Stimulated activated CD8-positive, alpha-beta memory T cell treated with anti-CD3 and anti-CD28 coated beads, Interleukin-4, amount 100 ng/mL, for 24 hours (primary cell): ENCODE measurements at places on chromosomes 2 and 18.

DNA sequence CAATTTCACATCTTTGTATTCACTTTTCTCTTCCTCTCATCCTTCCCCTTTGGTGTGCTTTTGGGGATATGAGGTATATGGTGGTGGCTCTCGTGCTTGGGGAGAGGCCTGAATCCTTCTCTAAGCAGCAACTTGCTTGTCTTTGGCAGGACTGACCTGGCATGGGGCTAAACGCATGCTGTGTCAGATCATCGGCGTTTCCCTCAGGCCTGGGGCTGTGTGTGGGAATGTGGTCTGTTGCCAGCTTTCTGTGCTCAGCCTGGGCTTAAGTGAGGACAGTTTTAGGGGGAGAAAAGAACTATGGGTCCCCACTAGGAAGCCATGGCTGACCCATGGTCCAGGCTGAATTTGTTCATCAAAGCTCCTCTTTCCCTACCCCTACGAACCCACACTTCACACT is 60.7 kb downstream of the TET3 start:
- DNase-seq: no peak

GRCh38 chr2:26577442-26578112 is 63.6 kb downstream of the CIB4 start:
- DNase-seq: peak; percentile 50

- no peak for DNase-seq
Observed at GRCh38 chr2:69755862-69756467, 14.0 kb downstream of the ANXA4 start.

DNA sequence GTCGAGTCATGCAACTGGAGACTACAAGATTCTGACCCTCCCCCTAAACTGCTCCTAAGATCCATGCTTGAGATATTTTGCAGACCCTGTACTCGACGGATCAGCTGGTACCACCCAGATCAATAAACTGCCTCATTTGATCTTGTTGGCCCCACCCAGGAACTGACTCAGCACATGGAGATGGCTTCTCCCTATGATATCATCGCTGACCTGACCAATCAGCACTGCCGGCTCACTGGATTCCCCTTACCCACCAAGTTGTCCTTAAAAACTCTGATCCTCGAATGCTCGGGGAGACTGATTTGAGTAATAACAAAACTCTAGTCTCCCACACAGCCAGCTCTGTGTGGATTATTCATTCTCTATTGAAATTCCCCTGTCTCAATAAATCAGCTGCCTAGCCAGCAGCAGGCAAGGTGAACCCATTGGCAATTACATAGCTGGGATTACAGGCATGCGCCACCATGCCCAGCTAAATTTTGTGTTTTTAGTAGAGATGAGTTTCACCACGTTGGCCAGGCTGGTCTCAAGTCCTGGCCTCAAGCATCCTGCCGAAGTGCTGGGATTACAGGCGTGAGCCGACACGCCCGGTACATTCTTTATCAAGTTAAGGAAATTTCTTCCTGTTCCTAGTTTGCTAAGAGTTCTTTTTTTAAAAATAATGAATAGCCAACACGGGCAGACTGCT is 43.6 kb downstream of the VPS54 start:
- DNase-seq: no peak

DNA sequence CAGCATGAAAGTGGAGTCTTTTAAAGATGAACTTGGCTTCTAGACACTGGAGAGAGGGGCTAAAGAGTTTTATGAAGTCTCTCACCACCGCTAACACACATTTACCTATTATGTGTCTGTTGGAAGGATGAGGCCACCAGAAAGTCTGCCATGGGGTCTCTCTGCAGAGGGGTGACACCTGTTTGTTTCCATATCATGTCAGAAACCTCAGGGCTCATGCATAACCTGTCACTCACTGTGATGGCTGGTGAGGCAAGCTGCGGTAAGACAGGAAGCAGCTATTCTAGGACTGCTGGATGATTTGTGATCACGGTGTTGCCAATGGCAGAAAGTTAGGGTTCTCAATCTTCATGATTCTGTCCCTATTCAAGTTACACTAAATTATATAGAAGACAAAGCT is 60.8 kb upstream of the DNMT3A start:
- DNase-seq: no peak

DNA sequence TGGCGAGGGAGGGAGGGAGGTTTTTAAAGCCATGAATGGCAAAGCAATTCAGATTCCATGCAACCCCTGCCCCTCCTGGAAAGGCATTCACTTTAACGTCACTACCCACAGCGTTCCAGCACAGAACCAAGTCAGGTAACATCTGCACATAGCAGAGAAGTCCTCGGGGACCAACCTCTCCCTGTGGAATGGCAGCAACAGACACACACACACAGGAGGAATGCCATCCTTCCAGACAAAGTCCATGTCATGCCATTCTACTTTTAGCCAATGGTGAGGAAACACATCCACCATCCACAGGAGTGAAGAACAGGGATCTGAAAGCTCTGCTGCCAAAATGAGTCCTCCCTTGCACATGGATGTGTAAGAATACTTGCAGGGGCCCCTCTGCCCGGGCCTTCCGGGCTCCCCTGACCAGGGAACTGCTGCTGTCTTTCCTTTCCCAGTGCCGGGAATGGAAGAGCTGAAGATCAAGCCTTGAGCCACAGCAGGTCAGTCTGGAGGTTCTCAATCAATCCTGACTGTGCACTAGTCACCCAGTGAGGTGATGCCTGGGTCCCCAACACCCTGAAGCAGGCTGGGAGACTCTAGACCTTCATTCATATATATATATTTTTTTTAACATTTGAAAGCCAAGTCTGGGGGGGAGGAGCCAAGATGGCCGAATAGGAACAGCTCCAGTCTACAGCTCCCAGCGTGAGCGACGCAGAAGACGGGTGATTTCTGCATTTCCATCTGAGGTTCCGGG is 63.7 kb downstream of the UXS1 start:
- no peak for DNase-seq

GRCh38 chr2:218393750-218394290 is 5.8 kb upstream of the CTDSP1 start:
- DNase-seq: no peak

DNA sequence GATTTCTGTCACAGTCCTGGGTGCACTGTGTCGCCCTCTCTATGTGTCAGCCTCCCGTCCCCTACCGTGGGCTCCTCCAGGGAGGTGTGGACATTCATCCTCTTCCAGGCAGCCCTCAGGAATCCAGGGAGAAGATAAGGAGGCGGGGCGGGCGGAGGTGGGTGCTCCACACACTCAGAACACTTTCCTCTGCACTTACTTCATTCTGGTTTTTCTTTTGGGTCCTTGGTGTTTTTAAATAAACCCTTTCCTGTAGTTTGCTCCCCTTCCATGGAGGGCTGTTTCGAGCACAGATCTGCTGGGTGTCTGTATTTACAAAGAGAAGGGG is 183.9 kb downstream of the FAM210A start:
- no peak for DNase-seq

DNA sequence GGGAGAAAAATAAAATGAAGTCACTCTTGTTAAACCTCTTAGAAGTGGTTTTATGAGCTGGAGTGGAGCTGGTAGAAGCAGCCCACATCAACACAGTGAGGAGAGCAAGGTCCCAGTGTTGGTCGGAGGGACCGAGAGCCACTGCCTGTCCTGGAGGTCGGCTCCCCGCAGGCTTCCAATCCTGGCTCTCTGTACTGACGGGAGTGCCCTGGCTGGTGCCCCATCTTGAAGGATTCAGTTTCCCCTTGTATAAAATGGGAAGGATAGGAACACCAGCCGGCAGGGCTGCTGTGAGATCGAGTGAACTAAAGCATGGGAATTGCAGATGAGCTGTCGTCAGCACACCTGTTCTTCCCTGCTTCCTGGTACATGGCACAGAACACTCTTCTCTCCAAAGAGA is 104.3 kb upstream of the ID2 start:
- DNase-seq: no peak

GRCh38 chr18:26794230-26795101 is 71.0 kb downstream of the AQP4 start:
- DNase-seq: no peak

DNA sequence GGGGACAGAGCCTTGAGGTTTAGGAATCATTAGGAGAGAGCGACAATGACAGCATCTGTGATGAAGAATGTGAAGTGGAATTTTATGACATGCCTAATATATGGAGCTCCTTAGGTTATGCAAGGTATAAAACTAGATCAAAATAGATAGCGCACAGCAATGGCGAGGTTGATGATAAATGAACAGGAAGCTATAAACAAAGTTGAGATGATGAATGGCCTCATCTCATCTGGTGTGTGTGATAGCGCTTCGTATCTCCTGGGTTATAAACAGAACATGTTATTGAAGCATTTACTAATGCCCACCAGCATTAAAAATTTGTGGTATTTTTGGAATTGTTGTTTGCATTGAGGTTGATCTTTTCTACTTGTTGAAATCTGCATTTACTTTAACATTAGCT is 231.5 kb downstream of the LTBP1 start:
- DNase-seq: no peak

GRCh38 chr2:157722580-157723234 is 94.0 kb upstream of the ACVR1C start:
- DNase-seq: no peak

DNA sequence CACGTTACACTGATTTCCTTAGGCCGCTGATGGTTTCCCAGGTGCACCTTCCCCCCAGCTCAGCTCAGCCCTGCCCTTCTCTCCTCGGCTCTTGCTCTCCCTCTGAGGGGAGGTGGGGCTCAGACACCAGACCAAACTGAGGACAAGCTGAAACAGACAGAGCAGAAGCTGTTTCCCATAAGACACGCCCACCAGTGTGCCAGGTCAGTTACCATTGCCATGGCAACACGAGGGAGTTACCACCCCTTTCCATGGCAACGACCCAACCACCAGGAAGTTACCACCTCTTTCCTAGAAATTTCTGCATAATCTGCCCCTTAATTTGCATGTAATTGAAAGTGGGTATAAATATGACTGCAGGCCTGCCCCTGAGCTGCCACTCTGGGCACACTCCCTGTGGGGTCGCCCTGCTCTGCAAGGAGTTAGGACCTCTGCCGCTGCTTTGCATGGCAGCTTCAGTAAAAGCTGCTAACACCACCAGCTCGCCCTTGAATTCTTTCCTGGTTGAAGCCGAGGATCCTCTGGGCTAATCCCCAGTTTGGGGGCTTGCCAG is 120.9 kb upstream of the SMIM21 start:
- no peak for DNase-seq

- DNase-seq: no peak
Observed at GRCh38 chr2:108073415-108074072, 87.2 kb downstream of the SLC5A7 start.

- DNase-seq: no peak
Observed at GRCh38 chr2:73922681-73923080, 4.0 kb upstream of the DGUOK start.

DNA sequence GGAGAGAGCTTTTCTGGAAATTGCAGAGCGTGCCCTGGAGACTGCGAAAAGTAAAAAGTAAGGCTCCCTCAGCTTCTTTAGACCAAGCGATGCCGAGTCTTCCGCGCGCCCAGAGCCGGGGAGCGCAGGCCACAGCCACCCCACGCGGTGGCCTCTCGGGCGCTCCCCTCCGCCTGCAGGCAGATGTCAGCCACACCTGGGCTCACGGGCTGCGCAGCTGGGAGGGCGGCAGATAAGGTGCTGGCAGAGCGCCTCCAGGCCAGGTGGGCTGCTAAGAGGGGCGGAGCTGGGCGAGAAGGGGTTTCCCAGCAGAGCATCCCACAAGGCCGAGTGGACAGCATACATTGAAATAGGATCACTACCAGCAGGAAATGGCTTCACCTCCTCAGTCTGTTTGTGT is 81.7 kb downstream of the ARHGEF4 start:
- DNase-seq: no peak

- DNase-seq: no peak
Observed at GRCh38 chr18:79772108-79772864, 25.5 kb upstream of the KCNG2 start.

GRCh38 chr2:55229221-55229620 is 2.9 kb downstream of the CLHC1 start:
- DNase-seq: no peak

DNA sequence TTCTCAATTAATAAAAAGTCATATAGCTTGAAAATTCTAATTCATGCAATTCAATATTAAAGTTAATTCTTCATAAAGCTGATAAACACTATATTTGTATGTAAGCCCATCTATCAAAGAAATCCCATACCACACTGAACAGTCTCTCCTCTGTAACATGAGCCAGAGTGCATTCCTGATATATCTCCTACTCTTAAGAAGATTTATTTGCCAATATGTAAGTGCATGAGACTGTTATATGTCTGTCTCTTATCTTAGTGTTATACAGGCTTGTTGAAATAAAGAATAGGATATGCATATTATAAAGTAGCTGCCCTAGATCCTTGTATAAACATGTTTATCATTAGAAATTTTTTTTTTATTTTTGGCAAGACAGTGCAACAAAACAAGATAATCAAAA is 40.4 kb upstream of the TTC32 start:
- no peak for DNase-seq

GRCh38 chr2:129781749-129782632 is 197.5 kb upstream of the RAB6C start:
- no peak for DNase-seq

- no peak for DNase-seq
Observed at GRCh38 chr2:232008907-232009638, 47.6 kb downstream of the DIS3L2 start.

DNA sequence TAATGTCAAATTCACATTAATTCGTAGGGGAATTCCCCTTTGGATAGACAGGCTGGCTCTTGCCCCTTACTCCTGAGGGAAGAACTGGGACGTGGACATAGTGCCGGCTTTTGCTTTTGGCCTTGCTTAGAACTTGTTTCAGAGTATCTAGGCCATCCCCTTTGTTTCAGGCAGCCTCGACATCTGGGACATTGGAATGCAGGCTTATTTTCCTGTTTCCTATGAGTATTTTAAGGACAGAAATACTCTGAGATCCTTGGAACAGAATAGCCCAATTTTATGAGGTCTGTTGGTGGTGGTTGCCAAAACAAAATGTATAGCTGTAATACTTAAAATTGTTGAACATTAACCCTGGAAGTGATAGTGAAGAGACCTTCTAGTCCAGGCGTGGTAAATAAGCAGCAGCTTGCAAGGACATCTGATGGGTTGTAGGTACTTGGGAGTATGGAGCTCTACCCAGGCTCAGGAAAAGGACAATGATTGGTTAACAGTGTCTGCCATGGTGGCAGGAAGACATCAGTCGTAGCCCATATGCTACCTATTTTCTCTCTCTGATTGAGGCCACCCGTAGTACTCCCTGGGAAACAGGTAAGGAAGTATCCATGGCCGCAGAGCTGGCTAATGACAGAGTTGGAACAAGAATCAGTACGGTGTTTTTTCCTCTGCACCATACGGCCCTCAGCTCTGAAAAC is 112.4 kb downstream of the CDK15 start:
- no peak for DNase-seq

- DNase-seq: no peak
Observed at GRCh38 chr2:223269386-223269785, 217.4 kb downstream of the KCNE4 start.

GRCh38 chr2:211033765-211034164 is 477.4 kb downstream of the CPS1 start:
- no peak for DNase-seq

- DNase-seq: no peak
Observed at GRCh38 chr2:144456680-144457079, 63.2 kb downstream of the ZEB2 start.

DNA sequence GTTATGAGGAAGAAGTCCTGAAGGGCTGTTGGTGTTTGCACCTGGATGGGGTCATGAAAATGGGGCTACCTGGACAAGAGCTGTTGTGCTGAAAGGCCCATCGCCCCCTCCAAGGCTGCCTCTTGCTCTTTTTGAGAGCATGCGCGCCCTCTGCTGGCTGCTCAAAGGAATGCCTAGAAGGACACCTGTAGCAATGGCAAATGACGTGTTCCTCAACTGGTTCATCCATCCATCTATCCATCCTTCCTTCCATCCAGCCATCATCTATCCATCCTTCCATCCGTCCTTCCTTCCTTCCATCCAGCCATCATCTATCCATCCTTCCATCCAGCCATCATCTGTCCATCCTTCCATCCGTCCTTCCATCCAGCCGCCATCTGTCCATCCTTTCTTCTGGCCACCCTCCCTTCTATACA is 17.2 kb upstream of the RPL31 start:
- DNase-seq: peak; percentile 60
